ENCODE measurements at places on chromosomes 1 and 21.

- DNase-seq: no peak
These were observed 52.9 kb upstream of the DIPK1A start for GRCh38 chr1:93014168-93014567.

DNA sequence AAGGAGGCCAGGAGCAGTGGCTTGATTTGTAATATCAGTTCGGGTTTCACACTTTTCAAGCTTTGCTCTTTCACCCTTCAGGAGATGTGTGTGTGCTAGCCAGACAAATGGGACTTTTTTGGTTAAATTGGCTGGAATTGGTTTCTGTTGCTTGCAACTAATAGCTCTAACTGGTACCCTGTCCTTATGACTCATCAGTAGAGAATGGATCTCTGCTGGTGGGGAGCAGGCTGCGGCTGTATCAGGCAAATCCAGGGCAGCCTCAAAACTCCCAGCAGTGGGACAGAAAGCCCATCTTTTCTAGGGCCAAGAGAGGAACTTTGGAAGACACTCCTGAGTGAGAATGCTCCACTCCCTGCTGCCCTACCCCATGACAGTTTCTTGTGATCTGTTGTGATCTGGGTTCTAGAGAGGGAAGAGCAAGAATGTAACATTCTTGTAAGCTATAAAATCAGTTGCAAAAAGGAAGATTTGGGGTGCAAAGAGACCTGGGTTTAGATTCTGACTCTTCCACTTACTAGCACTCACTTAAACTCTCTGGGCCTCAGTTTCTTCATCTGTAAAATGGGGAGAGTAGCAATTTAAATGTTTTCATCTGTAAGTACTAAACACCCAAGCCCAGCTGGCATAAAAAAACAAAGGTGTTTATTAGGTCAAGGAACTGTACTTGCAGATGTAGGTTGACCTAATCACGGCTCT, 257.0 kb upstream of the TMEM51 start:
- no peak for DNase-seq

- DNase-seq: no peak
These were observed 5.4 kb upstream of the ALPL start for GRCh38 chr1:21503706-21504377.

DNA sequence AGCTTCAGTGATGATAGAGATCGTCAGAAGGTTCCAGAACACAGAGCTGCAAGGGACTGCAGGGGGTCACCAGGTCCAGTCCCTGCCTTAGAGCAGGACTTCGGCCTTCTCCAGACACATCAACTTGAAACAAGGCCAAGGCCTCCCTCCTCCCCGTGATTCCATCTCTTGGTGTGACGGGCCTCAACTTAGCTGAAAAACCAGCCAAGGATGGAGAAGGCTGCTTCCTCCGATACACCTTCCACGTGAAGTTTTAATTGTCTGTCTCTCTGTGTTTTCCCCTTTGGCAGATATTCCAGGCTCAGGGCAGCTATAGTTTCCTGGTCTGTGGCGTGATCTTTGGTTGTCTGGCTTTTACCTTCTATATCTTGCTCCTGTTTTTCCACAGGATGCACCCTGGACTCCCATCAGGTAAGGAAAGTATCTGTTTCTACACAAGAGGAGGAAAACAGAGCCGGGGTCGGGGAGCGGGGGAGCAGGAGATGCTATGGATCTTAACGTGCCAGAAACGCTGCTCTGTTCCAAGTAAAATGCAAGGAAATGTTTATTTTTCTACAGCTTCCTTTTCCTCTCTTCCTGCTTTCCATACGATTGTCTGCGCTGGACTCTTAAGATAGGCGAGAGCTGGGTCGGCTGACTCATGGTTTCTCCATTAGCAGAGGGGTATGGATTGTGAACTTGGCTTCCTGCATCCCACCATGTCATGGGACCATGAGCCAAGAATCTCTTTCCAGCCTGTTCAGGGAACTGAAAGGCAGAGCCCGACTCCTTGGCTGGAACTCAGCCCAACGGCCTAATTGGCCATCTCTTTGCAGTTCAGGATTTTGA, 32.8 kb downstream of the ELK4 start:
- no peak for DNase-seq

DNA sequence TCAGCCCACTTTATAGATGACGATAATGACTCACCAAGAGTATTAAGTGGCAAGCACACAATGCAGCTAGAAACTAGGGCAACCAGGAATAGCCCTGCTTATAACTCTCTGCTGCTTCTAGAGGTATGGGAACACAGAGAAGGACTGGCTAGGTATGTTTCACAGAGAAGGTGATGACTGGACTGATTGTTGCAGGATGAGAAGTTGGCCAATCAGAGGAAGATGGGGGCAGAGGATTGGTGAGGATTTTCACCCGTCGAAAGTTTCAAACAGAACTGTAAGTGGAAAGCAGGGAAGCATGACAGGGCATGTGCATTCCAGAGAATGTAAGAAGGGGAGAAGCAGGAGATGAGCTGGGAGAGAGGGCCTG, 222.4 kb upstream of the JUN start:
- DNase-seq: no peak

DNA sequence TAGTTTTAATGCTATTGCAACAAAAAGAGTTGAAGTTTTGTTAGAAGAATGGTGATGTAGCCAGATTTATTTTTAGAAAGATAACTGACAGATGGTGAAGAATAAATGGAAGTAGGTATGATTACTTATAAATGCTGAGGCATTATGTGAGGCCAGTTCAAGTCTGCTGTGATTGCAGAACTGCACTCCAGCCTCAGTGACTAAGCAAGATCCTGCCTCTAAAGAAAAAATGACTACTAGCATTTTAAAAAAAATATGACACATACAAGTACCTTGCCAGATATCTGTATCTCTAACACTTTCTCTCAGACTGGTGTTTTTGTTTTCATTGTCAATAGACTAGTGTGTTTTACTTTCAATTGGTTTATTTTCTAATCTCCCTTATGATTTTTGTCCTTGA, 1242.4 kb upstream of the ADGRL4 start:
- no peak for DNase-seq

- DNase-seq: peak; percentile 85
These were observed 1.2 kb upstream of the SMIM1 start for GRCh38 chr1:3771108-3772026.

DNA sequence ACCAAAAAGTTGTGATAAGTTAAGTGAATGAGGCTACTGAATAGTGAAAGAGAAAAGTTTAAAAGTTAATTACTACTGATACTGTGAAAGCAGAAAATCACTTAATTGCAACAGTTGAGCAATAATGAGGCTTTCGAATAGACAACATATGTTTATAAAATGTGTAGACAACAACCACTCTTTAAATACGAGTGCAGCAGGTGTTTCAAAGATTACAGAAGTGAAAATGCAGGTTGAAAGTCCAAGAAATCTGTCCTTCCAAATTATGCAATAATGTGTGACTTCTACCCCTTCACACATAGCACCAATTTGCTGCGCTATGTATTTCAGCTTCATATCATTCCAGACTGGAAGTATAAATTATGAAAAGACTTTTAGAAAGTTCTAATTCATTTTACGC, 213.0 kb downstream of the COL24A1 start:
- no peak for DNase-seq

GRCh38 chr1:240936911-240937668, 325.1 kb upstream of the GREM2 start:
- no peak for DNase-seq
